ENCODE measurements at places on chromosomes 3 and 15.

- DNase-seq, result no peak
Measured at GRCh38 chr3:62898530-62899496, 23.6 kb upstream of the CADPS start.

GRCh38 chr3:192262001-192262400, 465.3 kb downstream of the FGF12 start:
- no peak for DNase-seq

GRCh38 chr15:89406940-89407607, 72.5 kb upstream of the POLG start:
- no peak for DNase-seq

DNA sequence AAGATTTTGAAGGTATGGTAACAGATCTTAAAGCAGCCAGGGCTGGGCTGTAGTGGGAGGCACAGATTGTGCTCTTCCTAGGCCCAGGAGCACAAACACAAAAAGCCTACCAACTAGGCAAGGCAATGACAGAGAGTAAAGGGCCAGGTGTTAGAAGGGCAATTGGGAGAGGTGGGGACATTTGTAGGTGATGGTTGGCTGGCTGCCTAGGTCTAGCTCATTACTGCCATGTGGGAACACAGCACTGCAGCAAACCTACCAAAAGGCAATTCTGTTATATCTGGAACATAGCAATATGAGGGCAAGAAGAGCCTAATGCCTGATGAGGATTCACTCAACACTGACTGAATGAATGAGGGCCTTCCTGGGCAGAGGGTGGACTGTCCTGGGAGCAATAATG, 30.4 kb downstream of the ARHGEF3 start:
- DNase-seq, result no peak

- DNase-seq, result peak; percentile 79
Measured at GRCh38 chr15:68775671-68776476, 44.8 kb downstream of the ANP32A start.

DNA sequence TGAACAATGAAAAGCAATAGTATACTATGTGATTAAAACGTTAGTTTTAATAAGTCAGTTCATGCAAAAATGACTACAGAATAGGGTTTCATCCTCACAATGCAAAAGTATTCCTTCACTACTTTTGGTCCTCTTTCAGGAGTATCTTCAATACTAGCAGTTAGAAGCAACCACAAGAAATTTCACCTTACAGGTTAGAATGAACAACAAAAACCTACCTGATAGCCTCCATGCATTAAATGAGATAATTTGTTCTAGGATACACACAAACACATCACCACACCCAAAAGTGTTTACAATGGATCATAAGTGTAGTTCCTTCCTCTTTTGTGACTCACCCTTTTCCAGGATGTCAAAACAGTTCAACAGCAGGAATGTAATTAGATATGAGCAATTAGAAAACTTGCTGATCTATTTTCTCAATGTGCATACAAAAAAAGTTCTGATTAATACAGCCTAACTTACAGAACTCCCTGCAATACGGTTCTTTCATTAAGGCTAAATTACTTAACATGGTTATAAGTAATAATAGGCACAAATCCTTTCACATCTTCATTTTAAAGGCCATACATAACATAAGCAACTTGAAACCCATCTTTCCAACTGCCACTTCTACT, 21.6 kb downstream of the UACA start:
- DNase-seq, result peak; percentile 53

- no peak for DNase-seq
Measured at GRCh38 chr3:88742674-88743507, 364.5 kb upstream of the EPHA3 start.

GRCh38 chr15:72034351-72034750, 83.6 kb downstream of the MYO9A start:
- DNase-seq, result no peak

DNA sequence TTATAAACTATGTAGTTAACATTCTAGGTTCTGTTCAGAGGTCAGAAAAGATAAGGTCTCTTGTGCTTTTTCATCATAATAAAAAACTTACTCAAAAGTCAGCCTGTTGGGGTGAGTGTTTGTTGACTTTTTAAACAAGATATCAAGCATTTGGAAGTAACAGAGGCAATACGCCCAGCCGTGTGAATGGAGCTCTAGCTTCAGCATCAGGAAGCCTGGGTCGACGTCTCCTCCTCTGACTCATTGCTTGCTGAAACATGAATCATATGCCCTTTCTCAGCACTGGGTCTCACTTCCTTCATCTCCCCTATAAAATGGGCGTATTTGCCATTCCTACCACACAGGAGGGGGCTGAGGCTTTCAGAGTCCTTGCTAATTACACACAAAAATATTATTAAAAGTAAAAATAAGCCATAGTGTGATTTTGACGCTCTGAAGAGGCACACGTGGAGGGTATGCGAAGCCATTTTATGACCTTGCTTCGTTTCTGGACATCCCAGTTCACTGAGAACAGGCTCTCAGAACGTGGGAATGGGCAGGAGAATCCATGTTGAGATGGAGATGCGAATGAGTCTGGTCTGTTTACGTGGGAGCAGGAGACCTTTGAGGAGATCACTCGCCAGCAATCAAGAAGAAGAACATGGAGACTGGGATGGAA, 220.8 kb upstream of the TPRG1 start:
- peak; percentile 92 for DNase-seq

GRCh38 chr3:52087731-52088130, 31.4 kb upstream of the DUSP7 start:
- no peak for DNase-seq

DNA sequence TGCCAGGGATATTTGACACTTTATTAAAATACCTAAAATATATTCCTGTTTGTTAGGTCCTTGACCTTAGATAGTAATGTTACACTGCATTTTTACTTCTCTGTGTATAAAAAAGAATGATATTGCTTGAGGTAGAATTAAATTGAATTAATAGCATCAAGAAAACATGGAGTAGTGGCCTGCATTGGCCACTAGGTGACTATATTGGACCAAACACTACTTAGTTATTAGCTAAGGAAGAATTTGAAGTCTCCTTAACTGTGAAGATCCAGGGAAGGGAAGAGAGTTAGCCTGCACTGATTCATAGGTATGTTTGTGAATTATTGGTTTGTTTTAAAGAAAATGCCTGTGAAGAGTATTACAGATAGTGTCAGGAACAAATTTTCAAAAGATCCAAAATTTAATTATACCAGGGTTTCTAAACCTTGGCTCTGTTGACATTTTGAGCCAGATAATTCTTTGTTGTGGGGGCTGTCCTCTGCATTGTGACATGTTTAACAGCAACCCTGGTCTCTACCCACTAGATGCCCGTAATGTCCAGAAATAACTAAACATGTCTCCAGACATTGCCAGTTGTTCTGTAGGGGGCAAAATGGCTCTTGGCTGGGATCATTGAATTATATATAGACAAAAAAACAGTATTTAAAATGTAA, 103.6 kb upstream of the THSD4 start:
- peak; percentile 66 for DNase-seq

- DNase-seq, result no peak
Measured at GRCh38 chr3:33795131-33795530, 3.3 kb upstream of the PDCD6IP start.

DNA sequence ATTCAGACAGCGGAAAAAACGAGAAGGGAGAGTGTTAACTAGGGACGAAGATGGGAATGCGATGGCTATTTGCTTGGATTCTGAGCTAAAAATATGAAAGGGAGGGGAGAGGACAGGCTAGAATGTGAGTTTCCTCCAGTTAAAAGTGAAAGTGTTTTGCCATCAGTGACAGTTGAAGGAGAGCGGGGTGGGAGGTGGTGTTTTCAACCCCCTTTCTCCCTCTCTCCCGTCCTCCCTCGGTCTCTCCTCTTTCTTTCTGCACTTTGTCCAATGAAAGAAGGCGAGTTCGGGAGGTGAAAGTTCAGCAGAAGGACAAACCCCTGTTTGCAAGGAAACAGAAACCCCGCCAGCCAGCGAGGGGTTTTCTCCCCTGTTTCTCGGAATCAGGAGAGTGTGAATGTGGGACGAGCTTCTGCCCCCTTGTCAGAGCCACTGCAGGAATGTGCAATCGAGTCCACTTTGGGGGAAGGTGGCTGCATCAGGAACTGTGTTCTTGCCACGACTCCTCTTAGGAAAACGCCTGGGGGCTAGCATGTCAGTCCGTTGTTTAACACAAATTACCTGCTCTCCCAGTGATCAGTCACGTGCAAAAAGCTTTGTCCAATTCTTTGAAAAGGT, 975 bp upstream of the FOXP1 start:
- peak; percentile 50 for DNase-seq

DNA sequence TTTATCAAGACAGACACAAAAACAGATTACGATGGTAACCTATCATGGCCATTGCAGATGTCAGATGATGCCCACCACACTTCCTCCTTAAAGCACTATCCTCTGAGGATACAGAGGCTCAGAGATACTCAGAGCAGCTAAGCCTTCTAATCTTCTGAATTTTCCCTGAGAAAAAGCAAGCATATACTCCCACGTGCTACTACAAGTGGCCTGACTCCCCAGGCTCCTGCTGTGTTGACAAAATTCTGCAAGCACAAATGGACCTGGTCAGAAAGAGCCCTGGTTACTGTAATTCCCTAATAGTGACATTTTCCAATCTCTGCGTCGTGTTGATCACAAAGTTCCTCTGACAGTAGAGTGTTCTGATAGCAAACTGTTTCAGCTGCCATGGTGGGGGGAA, 207.1 kb downstream of the KCNMB2 start:
- no peak for DNase-seq

- peak; percentile 75 for DNase-seq
Measured at GRCh38 chr3:150081084-150081483, 110.4 kb upstream of the PFN2 start.

DNA sequence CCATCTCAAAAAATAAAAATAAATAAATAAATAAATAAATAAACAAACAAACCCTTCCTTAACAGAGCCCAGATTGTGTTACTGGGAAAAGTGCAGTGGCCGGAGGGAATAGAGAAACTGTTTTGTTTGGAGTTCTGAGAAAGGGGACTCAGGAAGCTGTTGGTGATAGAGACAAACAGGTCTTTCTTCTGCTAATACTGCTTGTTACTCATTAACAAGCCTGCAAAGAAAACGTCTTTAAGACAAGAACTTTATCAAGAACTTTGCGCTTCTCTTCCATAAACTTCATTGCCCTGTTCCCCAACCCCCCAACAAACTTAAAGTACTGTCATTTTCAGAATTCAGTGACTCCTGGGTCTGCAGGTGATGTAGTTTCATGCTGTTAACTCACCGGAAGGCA, 68.8 kb upstream of the GSK3B start:
- DNase-seq, result no peak

GRCh38 chr3:81624756-81625155, 136.7 kb downstream of the GBE1 start:
- DNase-seq, result no peak

DNA sequence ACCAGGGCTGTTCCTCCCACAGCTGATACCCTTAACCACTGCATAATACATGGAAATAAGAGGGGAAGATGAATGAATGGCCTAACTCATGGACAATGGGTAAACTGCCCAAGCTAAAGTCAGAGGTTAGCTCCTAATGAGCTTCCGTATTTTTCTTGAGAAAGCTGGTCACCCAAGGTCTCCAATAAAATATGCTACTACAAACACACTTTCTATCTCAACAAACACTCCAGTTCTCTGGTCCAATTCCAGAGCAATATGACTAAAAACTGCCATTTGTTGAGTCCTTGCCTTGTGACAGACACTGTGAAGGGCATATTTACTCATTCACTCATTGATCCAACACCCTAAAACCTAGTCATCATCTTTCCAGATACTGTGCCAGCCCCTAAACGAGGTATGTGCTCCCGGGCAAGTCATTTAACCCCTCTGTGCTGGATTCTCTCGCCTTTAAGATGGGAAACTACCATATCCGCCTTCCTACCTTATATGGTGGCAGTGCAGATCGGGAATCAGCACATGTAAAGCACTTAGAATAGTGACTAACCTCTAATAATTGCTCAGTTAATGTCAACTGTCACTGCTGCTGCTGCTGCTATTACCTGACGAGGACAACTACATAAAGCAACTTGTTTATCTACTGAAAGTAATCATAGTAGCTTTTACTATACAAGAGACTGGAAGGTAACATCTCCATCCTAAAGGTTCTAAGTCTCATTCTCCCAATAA, 89.1 kb downstream of the XXYLT1 start:
- no peak for DNase-seq

DNA sequence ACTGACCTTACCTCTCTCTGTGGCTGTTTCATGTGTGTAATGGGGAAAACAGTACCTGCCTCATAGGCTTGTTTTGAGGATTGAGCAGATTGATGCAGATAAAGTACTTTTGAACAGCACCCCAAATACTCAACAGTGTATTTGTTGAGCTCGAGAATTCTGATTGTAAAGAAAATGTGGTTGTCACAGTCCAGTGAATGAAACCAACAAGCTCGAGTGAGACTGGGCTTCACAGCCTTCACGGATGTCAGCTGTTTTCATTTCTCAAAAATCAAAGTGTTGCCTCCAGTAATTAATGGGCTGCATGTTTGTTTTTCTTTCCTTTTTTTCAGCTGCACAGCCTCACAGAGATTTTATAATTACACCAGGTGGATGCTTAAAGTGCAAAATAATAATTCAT, 43.7 kb downstream of the PARP15 start:
- no peak for DNase-seq

- DNase-seq, result peak; percentile 15
Measured at GRCh38 chr15:36414670-36415069, 164.8 kb upstream of the CDIN1 start.

GRCh38 chr3:170361711-170362110, 4.2 kb downstream of the SKIL start:
- no peak for DNase-seq

GRCh38 chr3:193711166-193711485, 118.1 kb downstream of the OPA1 start:
- DNase-seq, result no peak

- no peak for DNase-seq
Measured at GRCh38 chr15:84598250-84598649, 2.6 kb upstream of the ZSCAN2 start.

GRCh38 chr15:70854666-70854976, 664 bp upstream of the LARP6 start:
- peak; percentile 57 for DNase-seq

GRCh38 chr15:62549345-62549970, 384.4 kb upstream of the C2CD4B start:
- no peak for DNase-seq

GRCh38 chr15:59420108-59420507, 17.9 kb upstream of the FAM81A start:
- DNase-seq, result no peak
